ENCODE measurements at places on chromosomes 2 and 18. TPM values are rescaled to one million over a fixed set of nuclear protein-coding genes. Genes with fewer than 3 reads are reported as not detected.

LRPPRC gene
- total RNA-seq = 108 TPM

TRAK2 gene
- total RNA-seq = 47.3 TPM

SNORC gene
- 1.6 TPM for total RNA-seq

B3GNT7 gene
- total RNA-seq = 1.2 TPM

ALPI gene
- total RNA-seq = not detected

APLF gene
- total RNA-seq = 12.3 TPM

CXCR1 gene
- total RNA-seq = not detected

STK11IP gene
- 14.7 TPM for total RNA-seq

SEPTIN10 gene
- 114 TPM for total RNA-seq

MYOM1 gene
- total RNA-seq = 2.3 TPM

NOL4 gene
- 137 TPM for total RNA-seq

ITGB6 gene
- total RNA-seq = 0.16 TPM

PROM2 gene
- 1.2 TPM for total RNA-seq

PSMA8 gene
- total RNA-seq = not detected

OBSL1 gene
- 39.9 TPM for total RNA-seq

ABCG8 gene
- total RNA-seq = 0.31 TPM

CHMP3 gene
- total RNA-seq = 50.1 TPM

APOB gene
- 0.62 TPM for total RNA-seq

TEX44 gene
- total RNA-seq = not detected

NDC80 gene
- 3.6 TPM for total RNA-seq

ALPG gene
- total RNA-seq = not detected

DYNAP gene
- not detected for total RNA-seq

CCDC102B gene
- total RNA-seq = 20.1 TPM

SRD5A2 gene
- not detected for total RNA-seq

CRYBA2 gene
- total RNA-seq = not detected

BCL2 gene
- 30.6 TPM for total RNA-seq

MAPRE2 gene
- 68.0 TPM for total RNA-seq

STARD6 gene
- total RNA-seq = not detected

CLEC4F gene
- not detected for total RNA-seq

TRPM8 gene
- 0.47 TPM for total RNA-seq

GALNT3 gene
- total RNA-seq = 5.3 TPM

PKDCC gene
- total RNA-seq = 16.2 TPM

PRKAG3 gene
- not detected for total RNA-seq

BCS1L gene
- 23.4 TPM for total RNA-seq

All from occipital lobe (tissue), 3 donors.